ENCODE measurements at places on chromosomes 13 and 19.

DNA sequence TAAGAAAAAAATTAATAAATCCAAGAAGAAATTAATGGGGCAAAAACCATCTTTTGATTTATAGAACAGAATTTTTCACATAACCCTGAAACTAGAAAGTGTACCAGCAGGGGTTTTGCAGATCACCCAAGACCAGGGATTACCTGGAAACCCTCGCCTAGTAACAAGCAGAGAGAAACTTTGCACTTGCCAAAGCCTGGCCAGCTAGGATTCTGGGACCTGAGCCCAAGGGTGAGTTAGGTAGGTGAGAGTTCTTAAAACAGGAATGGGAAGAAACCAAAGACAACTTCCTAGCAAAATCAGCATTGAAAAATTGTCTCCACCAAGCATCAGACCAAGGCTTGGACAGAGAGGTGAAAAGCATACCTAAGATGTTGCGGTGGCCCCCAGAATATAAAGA, 247.0 kb upstream of the NBEA start:
- no peak for DNase-seq

DNA sequence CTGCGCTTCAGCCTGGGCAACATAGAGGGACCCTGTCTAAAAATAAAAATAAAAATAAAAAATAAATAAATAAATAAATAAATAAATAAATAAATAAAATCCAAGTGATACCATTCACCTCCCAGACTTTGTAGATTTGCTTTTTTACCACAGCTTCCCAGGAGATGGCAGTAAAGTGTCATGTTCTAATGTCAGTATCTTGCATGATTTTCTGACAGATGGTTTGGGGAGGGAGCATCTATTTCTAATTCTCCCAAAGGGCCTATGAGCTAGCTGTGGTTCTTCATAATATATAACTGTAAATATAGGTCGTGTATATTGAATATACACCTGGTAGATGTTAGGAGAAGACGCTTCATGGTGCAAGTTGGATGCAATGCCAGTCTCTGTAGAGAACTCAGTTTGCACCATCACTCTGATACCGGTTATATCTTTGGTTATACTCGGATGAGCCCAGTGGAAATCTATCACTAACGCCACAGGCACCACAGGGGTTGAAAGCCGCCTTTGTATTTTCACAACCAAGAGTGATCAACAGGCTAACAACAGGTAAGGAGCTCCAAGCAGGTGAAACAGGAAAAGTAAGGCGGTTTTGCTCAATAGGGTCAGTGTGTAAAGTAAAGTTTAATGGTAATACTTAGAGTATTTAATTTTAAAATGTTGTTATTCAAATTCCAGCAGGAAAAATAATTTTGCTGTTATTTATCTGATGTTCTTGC, 13.9 kb downstream of the APLP1 start:
- DNase-seq, result no peak

- DNase-seq, result no peak
These were observed 1.6 kb downstream of the CRB3 start for GRCh38 chr19:6465663-6466062.

DNA sequence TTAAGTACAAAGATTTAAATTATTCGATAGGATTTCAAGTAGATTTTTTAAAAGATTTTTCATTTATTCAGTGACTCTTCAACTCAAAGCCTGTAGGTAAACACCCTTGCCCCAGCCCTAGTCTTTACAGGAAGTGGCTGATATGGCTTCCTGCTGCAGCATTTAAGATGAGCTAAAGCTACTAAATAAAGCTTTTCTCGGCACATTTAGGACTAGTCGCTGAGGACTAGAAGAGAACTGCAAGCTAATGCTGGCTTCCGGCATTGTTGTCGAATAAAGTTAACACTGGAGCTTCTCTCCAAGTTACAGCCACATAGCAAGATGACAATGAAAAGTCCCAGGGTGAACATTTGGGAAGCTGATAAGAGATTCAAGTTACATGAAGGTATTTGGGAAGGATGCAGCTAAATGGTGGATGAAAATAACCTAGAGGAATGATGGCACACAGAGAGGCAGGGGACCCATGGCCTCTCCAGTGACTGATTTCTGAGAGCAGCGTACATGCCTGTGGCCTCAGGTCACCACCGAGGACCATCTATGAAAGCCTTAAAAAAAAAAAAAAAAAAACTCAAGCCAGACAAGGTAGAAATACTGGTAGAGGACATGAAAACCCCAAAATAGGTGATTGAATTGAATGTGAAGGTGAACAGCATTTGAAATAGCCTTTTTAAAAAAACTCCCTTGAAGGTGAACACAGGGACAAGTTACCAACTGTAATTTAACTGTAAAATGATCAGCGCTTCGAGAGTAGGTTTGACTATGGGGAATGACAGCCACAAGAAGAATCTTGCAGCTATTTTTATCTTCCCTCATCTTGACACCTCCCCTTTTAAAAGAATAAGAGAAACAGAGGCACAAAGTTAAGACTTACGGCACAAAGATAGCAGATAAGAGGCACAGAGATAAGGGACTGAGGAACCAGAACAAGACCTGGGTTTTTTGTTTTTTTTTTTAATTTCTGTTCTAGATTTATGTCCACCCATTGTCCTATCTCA, 155.4 kb downstream of the DCT start:
- no peak for DNase-seq

DNA sequence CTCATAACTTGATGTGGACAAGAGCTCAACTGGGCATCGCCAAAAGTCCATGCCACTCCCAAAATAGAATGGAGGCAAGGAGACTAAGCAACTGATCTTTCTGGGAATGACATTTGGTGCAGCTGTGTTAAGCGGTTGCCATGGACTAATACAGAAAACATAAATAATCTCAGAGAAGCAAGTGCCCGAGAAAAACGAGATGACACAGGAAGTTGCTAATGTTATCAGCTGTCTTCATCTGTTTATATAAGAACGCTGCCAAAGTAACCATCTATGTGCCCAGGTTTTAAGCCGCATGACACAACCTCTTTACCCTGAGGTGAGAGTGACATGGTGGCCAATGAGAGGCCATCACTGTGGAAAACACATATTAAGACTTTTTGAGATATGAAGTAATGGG, 54.9 kb upstream of the SACS start:
- no peak for DNase-seq

- DNase-seq, result no peak
These were observed 230.6 kb downstream of the MTUS2 start for GRCh38 chr13:29050719-29051118.

- DNase-seq, result no peak
These were observed 109.5 kb downstream of the ZNF675 start for GRCh38 chr19:23577501-23577900.

GRCh38 chr19:32674153-32674930, 638 bp downstream of the ANKRD27 start:
- no peak for DNase-seq

- DNase-seq, result peak; percentile 49
These were observed 4.0 kb downstream of the EMP3 start for GRCh38 chr19:48329167-48329891.

DNA sequence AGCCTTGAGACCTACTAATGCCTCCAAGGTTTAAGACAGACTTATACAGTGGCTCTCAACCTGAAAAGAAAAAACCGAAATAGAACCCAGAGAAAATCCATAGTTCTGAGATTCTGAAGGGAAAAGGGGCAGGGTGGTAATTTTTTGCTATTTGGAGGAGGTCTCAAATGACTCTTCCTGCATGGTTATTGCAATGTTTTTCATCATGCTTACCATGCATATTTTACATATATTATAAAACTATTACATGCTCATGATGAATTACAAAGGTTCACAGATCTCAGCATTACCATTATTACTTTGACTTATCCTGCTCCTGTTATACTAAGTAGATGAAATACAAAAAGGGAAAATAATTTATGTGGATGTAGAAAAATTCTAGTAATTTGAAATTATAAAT, 47.6 kb downstream of the N4BP2L2 start:
- no peak for DNase-seq

DNA sequence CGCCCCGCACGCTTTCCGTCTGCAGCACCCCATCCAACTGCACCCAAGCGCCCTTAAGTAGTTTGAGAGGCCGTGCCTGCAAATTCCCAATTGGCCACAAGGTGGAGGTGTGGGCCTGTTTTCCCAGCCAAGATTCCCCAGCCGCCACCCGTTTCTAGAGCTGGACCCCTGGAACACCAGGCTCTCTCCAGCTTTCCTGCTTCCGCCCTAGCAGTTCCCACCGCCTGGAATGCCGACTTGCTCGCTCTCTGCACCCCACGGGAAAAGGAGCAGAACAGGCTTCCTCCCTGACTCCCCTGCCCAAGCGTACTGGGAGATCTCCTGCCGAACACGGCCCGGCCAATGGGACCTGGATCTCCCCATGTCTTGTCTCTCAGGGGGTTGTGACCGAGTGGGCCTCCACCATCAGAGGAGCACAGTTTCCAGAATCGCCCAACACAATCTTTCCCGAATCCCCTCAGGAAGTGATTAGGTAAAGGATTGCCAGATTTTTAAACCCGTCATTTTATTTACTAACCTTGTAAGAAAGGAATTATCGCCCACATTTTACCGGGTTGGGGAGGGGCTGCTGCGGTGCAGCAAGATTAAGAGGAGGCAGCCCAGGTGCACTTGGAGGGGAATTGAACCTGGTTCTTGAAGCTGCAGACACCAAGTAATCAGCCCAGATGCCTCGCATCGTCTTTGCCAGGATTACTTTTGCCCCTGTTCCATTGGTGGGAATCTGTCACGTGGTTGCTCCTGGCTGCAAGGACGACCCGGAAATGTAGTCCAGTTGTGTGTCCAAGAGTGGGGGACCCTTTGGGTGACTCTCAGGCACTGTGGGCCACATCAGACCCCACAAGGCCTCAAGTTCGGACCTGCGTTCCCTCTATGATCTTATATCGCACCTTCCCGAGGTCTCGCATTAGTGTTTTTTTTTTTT, 3.5 kb upstream of the NAPSA start:
- peak; percentile 90 for DNase-seq

- DNase-seq, result no peak
These were observed 55.7 kb downstream of the TM9SF2 start for GRCh38 chr13:99556867-99557443.

DNA sequence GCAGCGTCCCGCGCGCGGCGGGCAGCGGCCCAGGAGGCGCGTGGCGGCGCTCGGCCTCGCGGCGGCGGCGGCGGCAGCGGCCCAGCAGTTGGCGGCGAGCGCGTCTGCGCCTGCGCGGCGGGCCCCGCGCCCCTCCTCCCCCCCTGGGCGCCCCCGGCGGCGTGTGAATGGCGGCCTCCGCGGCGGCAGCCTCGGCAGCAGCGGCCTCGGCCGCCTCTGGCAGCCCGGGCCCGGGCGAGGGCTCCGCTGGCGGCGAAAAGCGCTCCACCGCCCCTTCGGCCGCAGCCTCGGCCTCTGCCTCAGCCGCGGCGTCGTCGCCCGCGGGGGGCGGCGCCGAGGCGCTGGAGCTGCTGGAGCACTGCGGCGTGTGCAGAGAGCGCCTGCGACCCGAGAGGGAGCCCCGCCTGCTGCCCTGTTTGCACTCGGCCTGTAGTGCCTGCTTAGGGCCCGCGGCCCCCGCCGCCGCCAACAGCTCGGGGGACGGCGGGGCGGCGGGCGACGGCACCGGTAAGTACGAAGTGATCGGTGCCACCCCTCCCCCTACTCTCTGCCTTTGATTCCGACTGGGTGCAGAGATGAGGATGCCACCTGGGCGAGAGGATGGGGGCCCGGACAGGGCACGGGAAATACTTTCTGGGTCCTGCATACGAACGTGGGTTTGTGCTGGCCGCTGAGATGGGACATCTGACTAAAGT, 874 bp downstream of the TRIM28 start:
- no peak for DNase-seq

GRCh38 chr13:103873725-103874124, 807.5 kb upstream of the SLC10A2 start:
- DNase-seq, result no peak

DNA sequence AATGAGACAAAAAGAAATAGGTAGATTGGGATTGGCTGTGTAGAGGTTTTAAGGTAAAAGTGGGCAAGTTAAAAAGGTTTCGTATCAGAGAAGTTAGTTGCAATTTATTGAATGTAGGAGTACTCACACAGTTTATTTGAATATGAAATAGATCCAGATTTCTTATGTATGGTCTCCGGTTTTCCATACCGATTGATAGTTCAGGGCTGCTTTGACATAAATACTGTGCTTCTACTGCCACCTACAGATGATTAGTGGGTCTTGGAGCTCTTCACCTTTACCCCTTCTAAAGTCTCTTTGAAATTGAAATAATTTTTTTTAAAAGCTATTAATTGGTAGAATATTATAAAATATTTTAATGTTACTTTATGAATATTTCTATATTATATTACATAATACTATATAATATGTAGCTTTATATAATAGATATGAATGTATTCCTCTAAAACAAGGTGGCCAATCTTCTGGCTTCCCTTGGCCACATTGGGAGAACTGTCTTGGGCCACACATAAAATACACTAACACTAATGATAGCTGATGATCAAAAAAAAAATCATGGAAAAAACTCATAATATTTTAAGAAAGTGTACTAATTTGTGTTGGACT, 7.7 kb upstream of the GPR18 start:
- no peak for DNase-seq

- DNase-seq, result no peak
These were observed 254.0 kb downstream of the GPC6 start for GRCh38 chr13:93480553-93481106.

DNA sequence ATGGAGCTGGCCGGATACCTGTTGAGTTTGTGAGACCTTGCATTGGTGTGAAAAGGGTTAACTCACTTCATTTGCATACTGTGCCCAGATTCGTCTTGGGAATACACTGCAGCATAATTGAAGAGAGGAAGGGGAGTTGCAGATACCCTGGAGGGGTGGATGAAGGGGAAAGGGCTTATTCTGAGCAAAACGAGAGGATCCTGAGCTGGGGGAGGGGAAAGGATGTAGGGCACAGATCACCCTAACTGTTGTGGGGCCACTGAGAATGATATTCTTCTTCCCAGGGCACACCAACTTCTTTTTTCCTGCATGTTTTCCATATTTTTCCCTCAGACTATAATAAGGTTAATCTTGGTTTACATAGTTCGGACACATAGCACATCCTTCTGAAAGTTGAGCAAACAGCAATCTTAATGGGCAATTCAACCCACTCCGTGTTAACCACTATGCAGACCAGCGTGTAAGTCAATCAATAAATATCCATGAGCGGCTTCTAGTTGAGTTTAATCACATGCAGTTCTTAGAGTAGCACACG, 11.7 kb upstream of the PTPRS start:
- DNase-seq, result no peak

DNA sequence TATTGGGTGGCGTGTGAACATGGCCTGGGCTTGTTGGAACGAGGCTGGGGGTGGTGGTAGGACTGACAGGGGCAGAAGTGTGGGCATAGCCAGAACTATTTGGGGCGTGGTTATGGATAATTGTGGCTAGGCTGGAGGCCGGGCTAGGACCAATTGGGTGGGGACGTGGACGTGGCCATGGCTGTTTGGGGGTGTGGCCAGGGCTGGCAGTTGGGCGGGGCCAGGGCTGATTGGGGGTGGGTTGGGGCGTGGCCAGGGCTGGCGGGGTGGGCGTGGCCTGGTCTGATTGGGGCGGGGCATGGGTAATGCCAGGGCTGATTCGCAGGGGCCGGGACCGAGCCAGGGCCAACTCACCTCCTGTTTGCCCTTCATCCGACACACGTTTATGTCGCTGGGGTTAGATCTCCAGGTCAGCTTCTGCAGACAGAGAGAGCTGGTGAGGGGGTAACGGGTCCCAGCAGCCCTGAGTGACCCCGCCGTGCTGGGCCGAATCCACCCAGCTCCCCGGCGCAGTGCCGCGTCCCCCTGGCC, 2.8 kb downstream of the SEMA6B start:
- DNase-seq, result peak; percentile 39

All from activated CD4-positive, alpha-beta T cell treated with anti-CD3 and anti-CD28 coated beads, Interleukin-2, amount 50 U/mL, for 48 hours (primary cell).